Stromal cell of bone marrow (primary cell): ENCODE measurements at places on chromosomes 11 and 22.

DNA sequence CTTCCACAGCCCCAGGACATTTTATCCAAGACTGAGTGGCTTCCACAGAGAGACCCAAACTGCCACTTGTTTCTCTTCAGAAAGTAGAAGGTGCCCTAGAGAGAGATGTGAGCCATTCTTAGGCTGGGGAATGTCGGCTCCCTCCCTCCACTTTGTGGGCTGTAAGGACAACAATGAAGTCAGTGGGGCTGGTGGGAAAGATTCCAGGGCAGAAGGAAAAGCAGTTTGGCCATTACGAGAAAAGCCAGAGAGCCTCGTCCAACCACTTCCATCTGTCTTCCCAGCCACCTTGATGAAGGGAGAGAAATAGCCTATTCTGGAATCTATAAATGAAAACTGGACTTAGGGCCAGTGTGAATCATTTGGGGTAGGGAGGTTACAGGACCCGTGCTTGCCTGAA, 382.5 kb downstream of the NXPE2 start:
- no peak for DNase-seq

GRCh38 chr11:76610871-76611475, 59.6 kb downstream of the LRRC32 start:
- DNase-seq, result no peak

DNA sequence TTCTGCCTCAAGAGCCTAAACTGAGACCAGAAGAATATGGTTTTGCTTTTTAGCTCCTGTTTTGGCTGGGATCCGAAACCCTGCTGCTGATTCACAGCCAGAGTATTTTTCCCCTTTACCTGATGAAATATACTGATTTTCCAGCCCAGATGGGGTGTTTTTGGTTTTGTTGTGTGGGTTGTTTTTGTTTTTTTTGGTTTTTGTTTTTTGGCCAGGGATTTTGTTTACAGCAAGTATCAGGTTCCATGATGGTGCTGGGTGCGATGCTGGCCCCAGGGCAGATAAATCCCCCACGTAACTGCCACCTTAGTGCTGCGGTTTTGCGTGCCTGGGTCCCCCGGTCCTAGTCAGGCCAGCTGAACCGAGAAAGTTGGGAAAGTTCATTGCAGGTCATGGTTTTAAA, 103.7 kb downstream of the ZBTB16 start:
- DNase-seq, result no peak

DNA sequence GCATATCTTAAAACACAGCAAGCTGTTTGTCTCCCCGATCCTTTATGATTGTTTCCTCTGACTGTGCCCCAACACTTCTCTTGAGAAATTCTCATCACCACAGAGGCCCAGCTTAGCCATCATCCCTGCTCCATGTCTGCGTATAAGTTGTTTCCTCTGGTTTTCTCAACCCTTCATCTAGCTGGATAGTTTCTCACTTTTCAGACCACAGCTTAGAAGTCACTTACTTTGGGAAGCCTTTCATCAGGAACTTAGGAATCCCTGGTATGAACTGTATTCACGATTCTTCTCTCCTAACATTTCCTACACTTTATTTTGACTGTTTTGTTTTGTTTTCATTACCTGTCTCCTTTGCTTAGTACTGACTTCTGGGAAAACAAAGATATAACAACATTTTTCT, 295.2 kb downstream of the GUCY1A2 start:
- DNase-seq, result no peak

DNA sequence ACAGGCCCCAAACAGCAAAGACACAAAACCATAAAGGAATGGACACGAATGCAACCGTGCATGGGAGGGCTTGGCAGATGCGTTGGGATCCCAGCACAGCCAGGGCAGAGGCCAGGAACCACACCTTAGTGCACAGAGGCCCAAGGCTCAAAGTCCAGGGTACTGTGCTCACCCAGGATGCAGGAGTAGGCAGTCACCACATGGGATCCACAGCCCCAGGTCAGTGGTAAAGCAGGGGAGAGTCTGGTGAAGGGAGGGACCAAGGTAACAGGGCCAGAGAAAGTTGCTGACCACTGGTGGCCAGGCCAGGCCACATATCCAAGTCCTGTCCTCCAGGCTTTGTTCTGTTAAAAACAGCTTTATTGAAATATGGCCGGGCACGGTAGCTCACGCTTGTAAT, 6.5 kb upstream of the CERK start:
- no peak for DNase-seq

DNA sequence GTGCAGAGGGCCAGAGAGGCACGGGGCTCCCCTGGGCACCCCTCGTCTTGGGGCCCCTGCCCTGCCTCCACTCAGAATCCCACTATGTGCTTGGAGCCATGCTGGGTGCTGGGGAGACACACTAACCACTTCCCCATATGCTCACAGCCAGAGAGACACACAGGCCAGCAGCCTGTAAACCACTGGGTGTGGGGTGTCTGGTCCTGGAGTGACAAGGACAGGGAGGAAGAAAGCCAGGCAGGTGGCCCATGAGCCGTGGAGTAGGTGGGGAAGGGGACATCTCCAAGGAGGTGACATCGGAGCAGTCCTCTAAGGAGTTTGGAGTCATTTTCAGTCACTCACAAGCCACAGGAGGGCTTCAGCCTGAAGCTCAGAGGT, 58.9 kb downstream of the CDKN1C start:
- no peak for DNase-seq

DNA sequence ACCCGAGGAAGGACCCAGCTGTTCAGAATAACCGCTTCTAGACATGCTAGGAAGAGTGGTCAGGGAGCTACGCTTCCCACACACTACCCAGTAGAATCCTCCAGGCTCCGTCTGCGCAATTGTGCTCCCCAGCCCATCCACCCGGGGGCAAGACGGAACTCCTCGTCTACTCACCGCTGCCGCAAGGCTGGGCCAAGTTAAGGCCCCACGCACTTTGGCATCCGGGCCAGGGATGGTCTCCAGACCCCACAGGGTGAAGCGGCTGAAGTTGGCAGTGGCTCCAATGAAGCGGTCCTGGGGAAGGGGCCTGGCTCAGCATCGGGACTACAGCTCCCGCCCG, 757 bp downstream of the RNASEH2C start:
- no peak for DNase-seq

DNA sequence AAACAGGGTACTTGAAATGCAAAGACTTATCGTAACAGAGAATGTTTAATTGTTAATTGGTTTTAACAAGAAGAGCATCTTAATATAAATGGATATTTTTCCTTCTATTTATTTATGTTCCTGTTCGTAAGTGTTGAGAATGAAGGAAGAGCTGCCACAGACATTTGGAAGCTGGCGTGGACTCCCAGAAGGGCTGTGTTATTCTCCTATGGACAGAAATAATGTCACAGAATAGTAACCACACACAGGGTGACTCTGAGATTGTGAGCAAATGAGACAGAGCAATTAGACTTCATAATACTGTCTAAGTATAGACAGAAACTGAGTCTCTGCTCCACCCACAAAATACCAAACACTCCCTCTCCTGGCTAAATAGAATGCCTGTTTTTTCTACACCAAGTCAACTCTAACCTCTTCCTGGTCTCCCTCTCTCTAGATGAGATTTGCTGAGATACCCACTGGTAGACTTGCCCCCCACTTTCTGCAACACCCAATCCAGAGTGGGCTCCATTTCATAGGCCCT, 6.1 kb downstream of the APOL3 start:
- DNase-seq, result no peak
